H9 (cell line): ENCODE measurements at places on chromosomes 2 and 18. TPM values are rescaled to one million over a fixed set of nuclear protein-coding genes. Genes with fewer than 3 reads are reported as not detected.

The SCN3A gene
- not detected in 2 replicates for total RNA-seq

The NEB gene
- total RNA-seq = 0.75 and 0.98 TPM in 2 replicates

GRCh38 chr18:61628085-61628484, 264.7 kb downstream of the RNF152 start:
- no peak for DNase-seq

GRCh38 chr2:157890969-157891642, 15.0 kb upstream of the ACVR1 start:
- DNase-seq = no peak
